ENCODE measurements at places on chromosomes 16 and 17.

GRCh38 chr17:36205637-36206485 is 5.0 kb upstream of the CCL4L2 start:
- DNase-seq: no peak

GRCh38 chr16:9408297-9408878 is 316.9 kb downstream of the HAPSTR1 start:
- no peak for DNase-seq

DNA sequence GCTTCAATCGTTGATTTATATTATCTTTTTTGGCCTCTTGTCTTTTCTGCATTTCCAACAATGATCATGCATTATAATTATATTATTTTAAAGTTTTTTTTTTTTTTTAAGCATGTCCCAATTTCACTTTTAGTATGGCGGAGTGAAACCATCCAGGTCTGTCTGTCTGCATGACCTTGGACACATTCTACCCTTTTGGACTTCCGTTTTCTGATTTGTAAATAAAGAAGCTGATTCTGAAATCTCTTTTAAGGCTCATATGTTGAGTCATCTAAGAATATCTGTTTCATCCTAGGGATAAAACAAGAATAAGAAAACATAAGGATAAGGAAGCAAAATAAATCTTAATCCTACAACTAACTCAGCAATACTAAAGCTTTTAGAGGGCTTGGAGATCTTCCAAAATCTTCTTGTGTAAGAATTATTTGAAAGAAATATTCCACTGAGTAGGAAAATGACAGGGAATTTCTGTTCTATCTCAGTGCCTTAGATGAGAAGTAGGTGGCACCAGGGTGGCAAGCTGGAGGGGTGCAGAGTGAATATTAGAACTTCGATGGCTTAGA is 195.7 kb upstream of the TOX3 start:
- no peak for DNase-seq

- DNase-seq: no peak
These were observed 6.6 kb downstream of the KRABD2 start for GRCh38 chr17:8369944-8370343.

- DNase-seq: no peak
These were observed 49.8 kb downstream of the MEAK7 start for GRCh38 chr16:84454611-84455010.

GRCh38 chr17:79691931-79692330 is 38.8 kb upstream of the ENPP7 start:
- DNase-seq: no peak

DNA sequence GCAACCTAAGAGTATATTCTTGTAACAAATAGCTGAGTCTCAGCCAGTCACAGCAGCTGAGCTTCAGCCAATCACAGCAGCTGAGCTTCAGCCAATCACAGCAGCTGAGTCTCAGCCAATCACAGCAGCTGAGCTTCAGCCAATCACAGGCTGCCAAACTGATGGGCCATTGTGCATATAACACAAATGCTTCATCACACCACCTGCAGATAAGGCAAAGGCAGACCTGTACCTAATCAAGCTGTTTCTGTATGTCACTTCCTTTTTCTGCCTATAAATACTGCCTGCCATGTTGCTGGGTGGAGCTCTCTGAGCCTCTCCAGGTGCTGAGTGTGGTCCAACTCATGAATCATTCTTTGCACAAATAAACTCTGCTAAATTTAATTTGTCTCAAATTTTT is 19.9 kb downstream of the MYH13 start:
- DNase-seq: no peak

- DNase-seq: no peak
These were observed 672 bp downstream of the CMTR2 start for GRCh38 chr16:71288570-71288889.

GRCh38 chr17:70535986-70536385 is 366.7 kb downstream of the KCNJ2 start:
- no peak for DNase-seq

DNA sequence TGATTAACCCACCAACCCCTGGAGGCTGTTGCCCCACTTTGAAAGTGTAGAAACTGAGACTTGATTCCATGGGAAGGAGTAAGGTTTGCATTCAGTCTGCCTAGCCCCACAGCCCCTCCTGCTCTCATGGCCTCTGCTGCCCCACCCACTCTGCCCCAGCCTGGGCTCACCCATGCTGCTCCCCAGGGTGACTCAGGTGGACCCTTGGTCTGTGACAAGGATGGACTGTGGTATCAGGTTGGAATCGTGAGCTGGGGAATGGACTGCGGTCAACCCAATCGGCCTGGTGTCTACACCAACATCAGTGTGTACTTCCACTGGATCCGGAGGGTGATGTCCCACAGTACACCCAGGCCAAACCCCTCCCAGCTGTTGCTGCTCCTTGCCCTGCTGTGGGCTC is 6.5 kb downstream of the PRSS41 start:
- no peak for DNase-seq

DNA sequence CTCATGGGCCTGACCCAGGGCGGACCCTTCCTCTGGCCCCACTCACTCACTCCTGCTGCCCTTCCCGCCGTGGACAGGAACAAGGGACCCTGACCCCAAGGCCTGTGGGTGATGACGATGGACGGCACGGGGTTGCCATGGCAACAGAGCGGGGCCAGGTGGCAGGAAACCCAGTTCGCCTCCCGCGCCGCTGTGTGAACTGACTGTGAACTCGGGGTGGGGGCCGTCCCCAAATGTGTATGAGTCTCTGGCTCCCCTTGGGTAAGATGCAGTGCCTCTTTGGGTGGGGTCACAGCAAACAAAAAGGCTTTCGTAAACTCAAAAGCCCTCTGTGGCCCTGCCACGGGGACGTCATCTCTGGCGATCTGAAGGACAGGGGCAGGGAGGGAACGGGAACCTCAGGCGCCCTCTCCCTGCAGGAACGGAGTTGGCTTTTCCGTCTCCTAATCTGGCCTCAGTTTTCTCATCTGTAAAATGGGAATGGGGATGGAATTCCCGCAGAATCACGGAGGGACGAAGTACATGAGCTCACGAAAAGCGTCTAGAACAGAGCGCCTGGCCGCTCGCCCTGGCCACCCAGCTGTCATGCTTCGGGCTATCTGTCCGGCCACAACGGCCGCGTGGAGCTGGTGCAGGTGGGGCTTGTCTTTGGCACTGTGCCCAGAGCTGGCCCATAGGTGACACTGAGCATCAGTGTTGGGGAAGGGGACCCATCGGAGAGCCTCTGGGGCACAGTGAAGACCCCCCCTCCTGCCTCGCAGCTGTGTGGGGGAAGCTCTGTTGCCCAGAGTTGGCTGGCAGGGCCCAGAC is 44.9 kb upstream of the PABPN1L start:
- DNase-seq: no peak

GRCh38 chr17:12851901-12852435 is 62.7 kb downstream of the ARHGAP44 start:
- DNase-seq: no peak
